AG10803 (cell line): ENCODE measurements at places on chromosomes 2 and 18.

- DNase-seq, result peak; percentile 42
Observed at GRCh38 chr2:20164061-20164733, 60.7 kb downstream of the SDC1 start.

DNA sequence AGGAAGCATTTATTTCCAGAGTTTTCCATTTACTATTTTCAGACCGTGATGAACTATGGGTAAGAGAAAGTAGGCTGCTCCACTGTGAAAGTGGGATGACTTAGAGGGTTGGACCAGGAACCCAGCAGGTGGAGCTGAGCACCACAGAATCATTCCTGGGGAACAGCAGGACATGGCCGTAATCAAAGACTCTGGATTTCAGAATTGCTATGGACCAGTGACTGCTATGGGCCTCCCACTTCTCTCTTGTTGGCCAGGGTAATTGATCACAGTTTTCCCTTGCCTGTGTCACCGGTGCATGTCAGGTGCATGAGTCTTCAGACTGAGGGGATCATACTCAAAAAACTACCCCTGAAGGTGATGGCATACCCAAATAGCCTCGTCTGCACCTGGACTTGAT is 90.6 kb upstream of the GPC1 start:
- peak; percentile 20 for DNase-seq

GRCh38 chr2:159140070-159140769 is 146.3 kb downstream of the WDSUB1 start:
- DNase-seq, result peak; percentile 79

GRCh38 chr2:10873790-10874437 is 37.8 kb upstream of the KCNF1 start:
- DNase-seq, result peak; percentile 13

DNA sequence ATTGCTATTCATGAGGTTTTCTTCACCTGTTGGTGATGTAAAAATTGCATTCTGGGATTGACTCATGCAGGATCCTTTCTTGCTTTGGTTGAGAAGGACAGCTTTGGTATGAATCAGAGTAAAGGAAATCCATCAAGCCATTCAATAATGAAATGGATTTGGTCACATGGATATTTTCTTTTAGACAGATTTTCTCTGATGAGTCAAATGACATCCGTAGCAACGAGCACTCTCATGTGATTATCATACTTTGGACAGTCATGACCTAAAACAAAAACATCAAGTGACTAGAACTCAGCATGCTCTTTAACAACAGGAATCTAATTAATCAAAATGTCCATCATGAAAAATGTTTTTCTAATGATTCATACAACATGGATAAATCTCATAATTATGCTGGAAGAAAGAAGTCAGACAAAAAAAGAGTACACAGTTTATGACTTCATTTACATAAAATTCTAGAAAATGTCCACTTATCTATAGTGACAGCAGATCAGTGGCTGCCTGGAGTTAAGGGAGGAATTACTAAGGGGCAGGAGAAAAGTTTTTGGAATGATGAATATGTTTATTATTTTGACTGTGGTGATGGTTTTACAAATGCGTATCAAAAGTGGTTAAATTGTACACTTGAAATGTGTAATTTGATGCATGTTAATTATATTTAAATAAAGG is 30.7 kb downstream of the TRAK2 start:
- DNase-seq, result peak; percentile 61

DNA sequence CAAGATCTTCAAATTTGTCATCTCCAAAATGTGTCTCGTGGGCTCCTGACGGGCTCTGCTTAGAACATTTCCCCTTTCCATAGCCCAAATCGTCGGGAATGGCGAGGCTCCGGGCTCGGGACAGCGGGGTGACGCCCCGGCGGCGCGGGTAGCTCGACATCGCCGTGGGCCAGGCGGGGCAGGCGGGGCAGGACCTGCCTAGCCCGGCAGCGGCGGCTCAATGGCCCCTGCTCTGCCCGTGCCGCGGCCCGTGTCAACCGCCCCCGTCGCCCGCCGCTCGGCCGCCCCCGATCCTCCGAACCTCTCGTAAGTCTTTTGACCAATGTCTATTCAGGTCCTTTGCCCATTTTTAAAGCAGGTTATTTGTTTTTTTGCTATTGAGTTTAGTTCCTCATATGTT is 111.2 kb downstream of the PMAIP1 start:
- no peak for DNase-seq

GRCh38 chr18:35185771-35186170 is 55.1 kb upstream of the ZNF397 start:
- peak; percentile 12 for DNase-seq

- DNase-seq, result no peak
Observed at GRCh38 chr2:86519349-86519748, 43.9 kb downstream of the CHMP3 start.

DNA sequence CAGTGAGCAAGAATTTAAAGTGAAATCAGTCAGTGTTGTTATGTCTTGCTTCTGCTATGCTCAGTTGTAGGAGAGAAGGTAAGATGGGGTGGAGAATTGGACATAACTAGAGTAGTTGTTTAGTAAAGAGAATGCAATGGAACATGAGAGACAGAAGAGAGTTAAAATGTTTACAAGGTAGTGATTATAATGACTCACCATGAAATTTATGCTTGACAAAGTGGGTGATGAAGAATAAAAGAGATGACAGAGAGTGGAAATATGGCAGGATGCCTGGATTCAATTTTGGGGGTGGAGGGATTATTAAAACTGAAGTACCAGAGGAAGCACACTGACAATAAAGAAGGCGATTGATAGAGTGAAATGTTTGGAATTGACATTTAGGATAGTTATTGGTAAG is 10.6 kb downstream of the SCG2 start:
- DNase-seq, result no peak

- DNase-seq, result no peak
Observed at GRCh38 chr2:62293151-62293489, 97.2 kb downstream of the B3GNT2 start.

DNA sequence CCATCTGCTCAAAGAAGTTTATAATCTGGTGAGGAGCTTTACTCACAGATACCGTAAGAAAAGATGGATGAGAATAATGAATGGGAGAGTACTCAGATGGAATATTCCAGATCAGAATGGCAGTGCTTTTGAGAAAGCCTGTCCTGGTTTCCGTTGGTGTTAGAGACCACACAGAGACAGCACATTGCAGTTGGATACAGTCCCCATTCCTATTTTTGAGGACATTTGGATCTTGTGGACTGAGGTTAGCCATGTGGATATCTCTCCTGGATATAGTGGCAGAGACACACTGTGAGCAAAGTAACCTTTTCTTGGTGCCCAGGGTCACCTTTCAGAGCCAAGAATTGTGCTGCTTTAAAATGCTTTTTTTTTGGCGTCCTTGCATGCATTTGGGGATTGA is 63.7 kb downstream of the TANC1 start:
- DNase-seq, result no peak

- peak; percentile 74 for DNase-seq
Observed at GRCh38 chr2:40220177-40220925, 231.5 kb downstream of the SLC8A1 start.

- no peak for DNase-seq
Observed at GRCh38 chr2:46236006-46236875, 61.0 kb upstream of the EPAS1 start.

- no peak for DNase-seq
Observed at GRCh38 chr2:213066443-213066743, 85.0 kb downstream of the IKZF2 start.

GRCh38 chr2:68798569-68798968 is 64.0 kb downstream of the ARHGAP25 start:
- no peak for DNase-seq

- DNase-seq, result peak; percentile 85
Observed at GRCh38 chr2:229084447-229084846, 186.6 kb downstream of the PID1 start.

DNA sequence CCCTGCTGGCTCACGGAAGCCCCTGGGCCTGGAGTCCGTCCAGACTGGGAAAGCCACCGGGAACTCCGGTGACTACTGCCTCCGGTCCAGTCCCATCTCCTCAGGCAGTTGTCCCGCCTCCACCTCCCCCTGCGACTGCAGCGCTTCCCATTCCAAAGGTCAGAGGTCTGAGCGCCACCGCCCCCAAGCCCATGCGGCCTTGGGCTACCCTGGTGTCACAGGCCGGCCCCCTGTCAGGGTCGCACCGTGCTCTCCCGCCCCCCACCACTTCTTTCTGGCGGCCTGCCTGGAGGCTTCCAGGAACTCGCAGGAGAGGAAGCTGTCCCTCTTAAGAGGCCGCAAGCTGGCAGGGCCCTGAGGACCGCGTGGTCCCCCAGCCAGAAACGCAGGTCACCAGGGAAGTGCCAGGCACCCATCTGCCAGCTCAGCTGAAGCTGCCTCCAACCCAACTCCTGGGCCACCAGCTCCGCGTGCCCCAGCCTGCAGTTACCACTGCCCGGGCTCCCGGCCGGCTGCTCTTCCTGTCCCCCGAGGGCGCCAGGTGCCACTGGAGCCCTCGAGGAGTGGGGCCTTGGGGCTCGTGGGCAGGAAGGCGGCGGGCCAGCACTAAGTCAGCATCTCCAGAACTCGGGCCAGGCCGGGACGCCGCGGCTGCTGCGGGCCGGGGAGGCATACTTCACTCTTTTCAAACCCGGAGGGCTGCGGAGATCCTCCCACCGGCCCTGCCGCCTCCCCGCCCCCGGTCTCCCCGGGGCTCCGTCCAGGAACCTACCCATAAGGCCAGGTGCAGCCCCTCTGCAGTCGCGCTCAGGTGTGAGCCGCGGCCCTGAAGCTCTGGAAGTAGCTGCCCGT is 83.3 kb upstream of the POMC start:
- peak; percentile 15 for DNase-seq

GRCh38 chr2:132577686-132578085 is 92.3 kb downstream of the LYPD1 start:
- no peak for DNase-seq

DNA sequence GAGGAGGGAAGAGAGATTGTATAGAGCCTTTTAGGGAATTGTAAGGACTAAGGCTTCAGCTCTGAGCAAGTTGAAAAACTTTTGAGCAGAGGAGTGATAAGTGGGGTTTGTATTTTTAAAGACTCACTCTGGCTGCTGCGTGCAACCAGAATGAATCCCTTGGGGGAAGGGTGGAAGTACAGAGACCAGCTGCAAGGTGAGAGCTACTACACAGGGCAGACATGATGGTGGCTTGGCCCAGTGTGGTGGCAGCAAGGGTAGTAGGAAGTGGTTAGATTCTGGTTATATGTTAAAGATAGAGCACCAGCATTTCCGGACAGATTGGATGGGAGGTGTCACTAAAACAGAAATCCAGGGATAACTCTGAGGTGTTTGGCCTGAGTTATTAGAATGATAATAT is 10.1 kb upstream of the SESTD1 start:
- no peak for DNase-seq

GRCh38 chr18:67417864-67418523 is 98.5 kb downstream of the DSEL start:
- DNase-seq, result peak; percentile 36

- no peak for DNase-seq
Observed at GRCh38 chr2:99974682-99975375, 167.6 kb downstream of the AFF3 start.

DNA sequence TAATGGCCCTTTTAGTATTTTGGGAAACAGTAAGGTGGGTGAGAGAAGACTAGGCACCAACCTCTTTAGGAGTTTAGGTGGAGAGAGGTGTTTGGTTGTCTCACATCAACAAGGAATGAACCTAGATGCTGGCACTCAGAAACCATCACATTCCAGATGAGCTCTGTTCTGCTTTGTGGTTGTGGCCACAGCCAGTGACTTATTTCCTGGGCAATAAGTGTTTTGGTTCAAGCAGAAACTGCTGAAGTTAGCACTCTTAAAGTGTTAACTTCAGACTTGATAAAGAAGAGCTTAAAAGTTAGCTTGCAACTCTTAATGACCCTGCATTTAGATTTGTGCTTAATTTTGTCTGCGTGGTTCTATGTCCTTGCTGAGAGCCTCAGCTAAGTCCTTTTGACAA is 929.2 kb downstream of the SLC4A3 start:
- peak; percentile 76 for DNase-seq

DNA sequence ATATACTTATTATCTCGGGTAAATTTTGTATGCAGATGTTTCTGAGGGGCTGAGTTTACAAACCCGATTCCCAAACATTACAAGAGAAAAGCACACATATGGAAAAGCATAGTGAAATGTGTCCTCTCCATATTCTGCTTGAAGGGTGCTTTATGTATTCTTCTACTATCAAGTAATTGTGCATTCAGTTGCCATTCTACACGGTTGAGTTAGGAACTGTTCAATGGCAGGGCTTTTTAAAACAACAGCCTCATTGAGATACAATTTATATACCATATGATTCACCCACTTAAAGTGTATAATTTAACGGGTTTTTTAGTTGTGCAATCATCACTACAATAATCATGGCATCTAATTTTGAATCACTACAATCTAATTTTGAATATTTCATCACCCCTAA is 138.4 kb upstream of the DLGAP1 start:
- no peak for DNase-seq

DNA sequence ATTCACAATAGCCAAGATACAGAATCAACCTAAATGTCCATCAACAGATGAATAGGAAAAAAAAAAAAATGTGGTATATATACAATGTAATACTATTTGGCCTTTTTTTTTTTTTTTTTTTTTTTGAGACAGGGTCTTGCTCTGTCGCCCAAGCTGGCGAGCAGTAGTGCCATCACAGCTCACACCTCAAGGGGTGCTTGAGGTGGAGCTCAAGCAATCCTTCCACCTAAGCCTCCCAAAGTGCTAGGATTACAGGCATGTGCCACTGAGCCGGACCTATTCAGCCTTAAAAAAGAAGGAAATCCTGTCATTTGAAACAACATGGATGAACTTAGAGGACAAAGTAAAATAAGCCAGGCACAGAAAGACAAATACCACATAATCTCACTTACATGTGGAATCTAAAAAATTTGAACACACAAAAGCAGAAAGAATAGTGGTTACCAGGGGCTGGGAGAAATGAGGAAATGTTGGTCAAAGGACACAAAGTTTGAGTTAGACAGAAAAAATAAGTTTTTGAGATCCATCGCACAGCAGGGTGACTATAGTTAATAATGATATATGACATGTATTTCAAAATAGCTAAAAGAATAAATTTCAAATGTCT is 26.0 kb downstream of the TLK1 start:
- no peak for DNase-seq

DNA sequence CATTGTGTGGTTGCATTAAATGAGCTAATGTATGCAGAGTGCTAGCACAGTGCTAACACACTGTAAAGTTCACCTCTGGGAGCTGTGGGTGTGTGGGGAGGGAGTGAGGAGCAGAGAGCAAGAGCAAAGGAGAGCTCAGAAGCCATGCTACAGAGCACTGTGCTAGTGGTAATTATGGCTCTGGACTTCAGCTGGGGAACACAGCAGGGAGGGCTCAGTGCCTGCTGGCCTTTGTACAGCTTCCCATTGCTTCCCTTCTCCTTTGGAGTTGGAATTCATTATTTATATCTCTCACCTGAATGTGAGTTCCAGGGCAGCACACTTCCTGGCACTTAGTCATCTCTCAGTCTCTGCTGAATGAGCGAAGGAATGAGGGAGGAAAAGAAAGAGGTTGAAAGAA is 2.5 kb upstream of the PLA2R1 start:
- DNase-seq, result no peak

DNA sequence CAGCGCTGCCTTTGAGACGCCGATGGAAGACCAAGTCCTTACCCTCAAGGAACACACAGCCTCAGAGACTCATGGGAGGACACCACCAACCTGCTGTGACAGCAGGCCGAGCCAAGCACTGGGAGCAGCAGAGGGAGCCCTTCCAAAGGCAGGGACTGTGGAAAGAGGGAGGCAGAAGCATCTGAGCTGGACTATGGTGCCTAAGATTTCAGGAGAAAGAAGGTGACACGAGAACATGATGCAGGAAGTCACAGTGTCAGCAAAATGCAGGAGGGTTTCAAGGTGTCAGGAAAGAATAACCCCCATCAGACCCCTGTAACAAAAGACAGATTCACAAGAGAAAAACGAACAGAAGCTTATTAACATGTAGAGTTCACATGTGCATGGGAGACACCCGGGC is 24.2 kb upstream of the COX7A2L start:
- DNase-seq, result no peak
